Thyroid gland (tissue), 4 donors: ENCODE measurements at places on chromosomes 2 and 18. TPM values are rescaled to one million over a fixed set of nuclear protein-coding genes. Genes with fewer than 3 reads are reported as not detected.

The POTEJ gene
- not detected for total RNA-seq

The ZAP70 gene
- total RNA-seq = 4.0 TPM

The EVX2 gene
- total RNA-seq = not detected

The CCDC74B gene
- 9.8 TPM for total RNA-seq

DNA sequence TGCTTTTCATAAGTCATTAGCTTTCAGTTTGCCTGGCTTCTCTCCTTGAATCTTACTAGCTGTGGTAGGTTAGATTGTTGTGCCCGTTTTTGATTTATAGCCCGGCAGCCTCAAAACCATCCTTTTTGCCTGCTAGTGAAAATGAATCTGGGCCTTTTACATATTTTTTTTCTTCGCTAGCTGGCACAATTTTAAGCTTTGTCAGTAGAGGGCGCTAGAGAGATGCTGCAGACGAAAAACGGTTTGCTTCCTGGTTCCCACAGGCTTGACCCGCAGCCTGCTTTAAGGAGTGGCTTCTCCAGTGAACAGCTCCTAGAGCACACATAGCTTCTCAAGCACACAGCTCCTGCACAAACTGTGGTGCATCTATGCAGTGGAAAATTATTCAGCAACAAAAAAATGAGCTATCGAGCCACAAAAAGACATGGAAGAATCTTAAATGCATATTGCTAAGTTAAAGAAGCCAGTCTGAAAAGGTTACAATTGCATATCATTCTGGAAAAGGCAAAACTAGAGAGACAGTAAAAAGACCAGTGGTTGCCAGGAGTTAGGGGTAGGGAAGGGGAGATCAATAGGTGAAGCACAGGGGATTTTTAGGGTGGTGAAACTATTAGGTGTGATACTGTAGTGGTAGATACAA lies 47.9 kb downstream of the E2F6 start:
- no peak overlapping the region for H3K4me3 ChIP-seq
- no peaks in the 10 kb centered on the region for H3K4me1 ChIP-seq
- no peak for DNase-seq
- no peaks in the 10 kb centered on the region for H3K27me3 ChIP-seq
- H3K36me3 ChIP-seq = no peaks in the 10 kb centered on the region

DNA sequence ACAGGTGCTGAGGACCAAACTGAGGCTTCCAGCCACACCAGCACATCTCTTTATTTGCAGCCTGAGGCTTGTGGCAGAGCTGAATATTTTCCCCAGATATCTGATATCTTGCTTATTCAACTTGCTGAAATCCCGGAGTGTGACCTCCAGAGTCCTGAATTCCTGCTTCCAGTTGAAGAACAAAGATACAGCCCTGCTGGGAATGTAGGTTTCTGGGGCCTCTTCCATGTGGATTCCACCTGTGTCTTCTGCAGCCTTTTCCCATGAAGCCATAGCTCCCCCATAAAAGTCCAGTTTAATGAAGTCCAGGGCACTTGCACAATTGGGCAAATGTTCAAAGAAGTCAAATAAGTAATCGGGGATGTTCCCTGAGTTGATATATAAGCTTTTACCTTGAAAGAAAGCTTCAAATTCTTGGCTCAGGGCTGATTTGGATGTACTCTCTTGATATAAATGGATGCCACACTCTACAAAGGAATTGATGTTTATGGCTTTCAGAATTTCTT lies 14.9 kb downstream of the NLRC4 start:
- H3K36me3 ChIP-seq = no peaks in the 10 kb centered on the region
- no peak for DNase-seq
- no peaks in the 10 kb centered on the region for H3K4me1 ChIP-seq
